ENCODE measurements at places on chromosomes 16 and 17.

DNA sequence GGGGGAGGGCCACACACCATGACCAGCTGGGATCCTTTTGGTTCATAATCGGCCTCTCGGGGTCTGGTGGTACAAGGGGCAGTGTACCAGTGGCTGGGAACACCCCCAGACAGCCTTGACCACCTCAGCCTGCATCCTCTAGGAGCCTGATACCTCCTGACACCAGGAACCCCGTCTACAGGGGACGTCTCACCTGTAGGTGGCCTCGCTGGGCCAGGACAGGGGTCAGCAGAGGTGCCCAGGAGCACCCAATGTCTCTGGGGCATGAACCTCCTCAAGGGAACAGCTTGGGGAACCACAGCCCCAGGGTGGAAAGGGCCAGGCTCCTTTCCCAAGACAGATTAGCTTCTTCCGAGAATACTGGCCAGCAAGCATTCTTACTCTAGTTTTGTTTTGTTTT lies 2.5 kb upstream of the METRNL start:
- DNase-seq, result no peak

GRCh38 chr17:35679007-35679682 lies 52.3 kb upstream of the RASL10B start:
- DNase-seq, result no peak

GRCh38 chr16:68658341-68658973 lies 13.3 kb downstream of the CDH3 start:
- no peak for DNase-seq

DNA sequence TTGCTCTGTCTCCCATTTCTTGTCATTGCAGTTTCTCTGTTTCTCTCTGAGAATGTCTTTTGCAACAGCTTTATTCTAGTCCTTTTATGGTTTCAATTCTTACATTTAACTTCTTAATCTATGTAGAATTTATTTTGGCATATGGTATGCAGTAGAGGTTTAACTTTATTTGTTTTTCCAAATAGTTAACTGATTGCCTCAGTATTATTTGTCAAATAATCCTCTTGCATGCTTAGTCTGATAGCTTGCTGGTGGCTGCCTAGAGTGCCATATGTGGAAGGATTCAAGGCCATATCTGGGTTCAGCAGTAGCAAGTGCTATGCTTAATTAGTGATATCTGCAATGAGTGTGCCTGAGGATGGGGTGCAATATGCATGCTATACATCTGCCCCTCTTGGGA lies 6.9 kb downstream of the SNTB2 start:
- DNase-seq, result no peak

- DNase-seq, result no peak
Observed at GRCh38 chr17:68599091-68599490, 2.1 kb downstream of the FAM20A start.

- DNase-seq, result peak; percentile 80
Observed at GRCh38 chr17:77734371-77735080, 224.0 kb upstream of the TNRC6C start.

DNA sequence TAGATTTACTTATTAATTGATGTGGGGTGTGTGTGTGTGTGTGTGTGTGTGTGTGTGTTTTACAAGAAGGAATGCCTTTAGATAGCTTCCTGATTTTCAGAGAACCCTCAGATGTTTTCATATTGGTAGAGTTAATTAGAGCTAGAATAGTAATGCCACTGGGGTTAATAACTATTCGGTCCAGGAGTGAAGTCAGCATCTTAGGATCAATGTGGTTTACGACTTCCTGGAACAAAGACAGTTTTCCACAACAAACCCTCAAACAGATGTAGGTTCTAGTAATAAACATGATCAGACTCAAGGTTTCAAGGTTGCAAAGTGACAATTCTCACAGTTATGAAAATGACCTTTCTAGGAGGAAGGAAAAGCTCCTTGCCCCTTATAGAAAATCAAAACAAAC lies 12.2 kb upstream of the SLC52A1 start:
- DNase-seq, result no peak

GRCh38 chr17:63447471-63448009 lies 1.4 kb upstream of the CYB561 start:
- no peak for DNase-seq

DNA sequence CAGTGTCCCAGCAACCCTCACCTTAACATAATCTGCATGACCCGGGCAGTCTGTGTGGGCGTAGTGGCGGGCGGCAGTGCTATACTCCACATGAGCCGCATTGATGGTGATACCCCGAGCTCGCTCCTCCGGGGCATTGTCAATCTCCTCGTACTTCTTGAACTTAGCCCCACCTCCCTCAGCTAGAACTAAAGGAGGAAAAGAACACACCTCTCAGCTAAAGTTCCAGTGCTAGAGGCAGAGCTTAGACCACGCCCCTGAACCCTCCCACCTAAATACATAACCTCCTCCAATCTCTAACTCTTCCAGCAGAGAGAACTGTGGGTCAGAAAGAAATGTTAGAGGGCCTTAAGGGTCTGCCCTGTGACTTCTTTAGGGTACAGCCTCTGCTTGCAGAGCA lies 855 bp downstream of the TUFM start:
- no peak for DNase-seq

Measured in nucleus accumbens (tissue), 56 donors.